ENCODE measurements at places on chromosomes 16 and 17.

GRCh38 chr17:82060001-82060380 lies 5.6 kb downstream of the DUS1L start:
- no peaks in the 10 kb centered on the region for H3K27me3 ChIP-seq
- no peak overlapping the region for H3K4me3 ChIP-seq

DNA sequence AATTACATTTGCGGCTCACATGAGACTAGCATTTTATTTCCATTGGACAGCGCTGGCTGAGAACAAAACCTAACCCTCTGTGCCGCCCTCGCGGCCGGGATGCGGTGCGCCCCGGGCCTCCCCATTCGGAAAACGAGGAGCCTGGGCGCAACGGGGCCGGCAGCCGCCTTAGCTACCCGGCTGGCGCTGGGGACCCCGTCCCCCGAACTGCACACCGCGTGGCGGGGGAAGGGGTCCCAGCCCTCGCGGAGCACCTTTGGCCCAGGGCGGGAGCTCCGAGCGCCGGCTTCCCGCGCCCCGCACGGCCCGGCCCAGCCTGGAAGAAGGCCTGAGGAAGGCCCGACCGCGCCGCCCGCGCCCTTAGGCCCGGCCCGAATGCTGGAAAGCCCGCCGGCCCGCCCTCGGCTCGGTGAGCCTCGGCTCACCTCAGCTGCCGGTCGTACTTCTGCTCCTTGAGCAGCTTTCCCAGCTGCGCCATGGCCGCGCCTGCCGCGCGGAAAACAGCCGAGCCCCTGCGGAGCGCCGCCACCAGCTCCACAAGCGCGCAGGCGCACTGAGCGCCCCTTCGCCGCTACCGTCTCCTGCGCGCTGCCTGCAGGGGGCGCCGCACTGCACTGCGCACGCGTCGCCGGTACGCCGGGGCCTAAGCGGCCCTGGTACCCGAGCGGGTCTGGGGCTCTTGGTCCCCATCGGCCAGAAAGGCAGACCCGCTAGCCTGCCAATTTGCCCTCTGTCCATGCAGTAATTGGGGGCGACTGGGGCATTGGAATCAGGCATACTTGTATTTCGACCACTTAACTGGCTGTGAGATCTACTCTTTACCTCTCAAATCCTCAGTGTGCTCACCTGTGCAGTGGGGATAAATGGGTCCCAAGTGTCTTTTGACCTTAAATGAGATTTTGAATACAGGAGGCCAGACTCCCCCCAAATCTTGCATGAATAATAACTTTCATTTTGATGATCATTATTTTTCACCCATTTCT lies at the start of gene NAE1:
NAE1 (minus strand) TSS at position 555 of the 983 bp plus-strand sequence; CDS start at position 478, 77 bp downstream.
- H3K27ac ChIP-seq = peak within 1 kb of the TSS; percentile 90
- peak within 1 kb of the TSS; percentile 66 for H3K4me3 ChIP-seq
- DNase-seq = peak; percentile 92
- H3K27me3 ChIP-seq = peaks cover 4% of the 10 kb centered on the region
- peaks cover 8% of the 10 kb centered on the region for H3K4me1 ChIP-seq
- H3K36me3 ChIP-seq = peaks cover 7% of the 10 kb centered on the region

DNA sequence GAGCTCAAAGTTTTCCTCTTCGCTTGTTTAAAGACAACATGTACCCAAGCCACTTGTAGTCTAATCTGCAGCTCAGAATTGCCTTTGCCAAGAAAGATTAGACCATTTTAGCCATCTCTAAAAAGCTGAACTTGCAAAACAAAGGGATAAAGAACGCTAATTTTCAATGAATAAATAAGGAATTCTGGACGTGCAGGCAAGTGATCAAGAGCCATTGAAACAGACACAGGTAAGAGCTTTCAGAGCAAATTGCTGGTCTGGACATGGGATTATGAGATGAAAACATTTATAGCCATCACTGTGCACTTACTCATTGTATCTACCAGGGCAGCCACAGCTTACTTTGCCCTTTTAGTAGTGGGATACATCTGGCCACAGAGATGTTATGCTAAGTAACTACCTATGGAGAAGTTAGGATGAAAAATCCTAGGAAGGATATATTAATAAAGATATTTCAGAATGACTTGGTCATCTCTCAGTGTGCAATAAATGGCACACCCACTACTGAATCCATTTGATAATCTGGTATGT lies 44.4 kb downstream of the RND2 start:
- no peak for DNase-seq
- no peaks in the 10 kb centered on the region for H3K4me1 ChIP-seq
- H3K27me3 ChIP-seq = no peaks in the 10 kb centered on the region
- H3K4me3 ChIP-seq = no peak overlapping the region
- no peak overlapping the region for H3K27ac ChIP-seq
- H3K36me3 ChIP-seq = peaks cover 3% of the 10 kb centered on the region

GRCh38 chr16:62029947-62030346 lies 6.3 kb downstream of the CDH8 start:
- DNase-seq = no peak
- no peak overlapping the region for H3K27ac ChIP-seq
- H3K4me1 ChIP-seq = no peaks in the 10 kb centered on the region
- no peaks in the 10 kb centered on the region for H3K36me3 ChIP-seq

DNA sequence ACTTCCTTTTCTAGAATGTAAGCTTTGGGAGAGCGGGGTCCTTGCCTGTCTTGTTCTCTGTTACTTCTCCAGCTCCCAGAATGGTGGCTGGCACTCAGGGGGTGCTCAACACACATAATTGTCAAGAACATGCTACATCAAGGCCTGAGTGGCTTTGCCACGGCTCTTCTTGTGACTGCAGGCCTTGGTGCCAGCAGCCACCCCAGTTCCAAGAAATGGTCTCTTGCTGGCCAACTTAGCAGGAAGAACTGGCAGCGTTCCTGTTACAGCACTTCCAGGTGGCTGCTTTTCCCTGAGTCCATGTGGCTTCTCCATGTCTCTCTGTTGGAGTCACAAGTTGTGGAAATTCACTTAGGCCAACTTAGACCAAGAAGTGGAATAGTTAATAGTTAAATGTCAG lies 36.1 kb downstream of the PRKCB start:
- no peak overlapping the region for H3K4me3 ChIP-seq
- no peaks in the 10 kb centered on the region for H3K36me3 ChIP-seq
- no peak for DNase-seq

GRCh38 chr16:66446737-66447136 lies 19.6 kb downstream of the BEAN1 start:
- no peak overlapping the region for H3K27ac ChIP-seq
- no peak for DNase-seq
- H3K4me3 ChIP-seq = no peak overlapping the region
- no peaks in the 10 kb centered on the region for H3K36me3 ChIP-seq
- H3K4me1 ChIP-seq = no peaks in the 10 kb centered on the region

DNA sequence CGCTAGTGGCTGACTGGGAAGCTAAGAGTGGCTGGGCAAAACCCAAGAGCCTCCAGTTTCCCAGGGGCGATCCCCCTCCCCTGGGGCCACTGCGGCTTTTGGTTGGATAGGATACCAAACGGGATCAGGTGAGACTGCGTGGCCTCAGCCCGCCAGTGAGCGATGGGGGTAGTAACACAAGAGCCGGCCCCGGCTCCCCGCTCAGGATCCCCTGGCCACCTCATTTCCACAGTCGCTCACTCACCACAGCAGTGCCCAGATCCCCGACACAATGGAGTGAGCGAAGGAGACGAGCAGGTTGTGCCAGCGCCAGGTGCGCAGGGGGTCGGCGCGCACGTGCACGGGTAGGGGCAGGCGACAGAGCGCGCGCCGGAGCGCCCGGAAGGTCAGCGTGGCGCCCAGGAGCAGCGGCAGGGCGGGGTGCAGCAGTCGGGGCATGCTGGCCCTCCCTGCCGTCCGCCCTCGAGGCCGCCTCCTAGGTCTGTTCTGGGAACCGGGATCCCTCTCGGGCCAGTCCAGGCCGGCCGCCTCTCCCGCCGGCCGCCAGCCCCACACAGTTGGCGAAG lies 290 bp downstream of the TLCD1 start:
- peak overlapping the region; percentile 69 for H3K27ac ChIP-seq
- DNase-seq = no peak
- peaks cover 21% of the 10 kb centered on the region for H3K36me3 ChIP-seq
- H3K4me1 ChIP-seq = peaks cover 6% of the 10 kb centered on the region
- H3K27me3 ChIP-seq = no peaks in the 10 kb centered on the region

DNA sequence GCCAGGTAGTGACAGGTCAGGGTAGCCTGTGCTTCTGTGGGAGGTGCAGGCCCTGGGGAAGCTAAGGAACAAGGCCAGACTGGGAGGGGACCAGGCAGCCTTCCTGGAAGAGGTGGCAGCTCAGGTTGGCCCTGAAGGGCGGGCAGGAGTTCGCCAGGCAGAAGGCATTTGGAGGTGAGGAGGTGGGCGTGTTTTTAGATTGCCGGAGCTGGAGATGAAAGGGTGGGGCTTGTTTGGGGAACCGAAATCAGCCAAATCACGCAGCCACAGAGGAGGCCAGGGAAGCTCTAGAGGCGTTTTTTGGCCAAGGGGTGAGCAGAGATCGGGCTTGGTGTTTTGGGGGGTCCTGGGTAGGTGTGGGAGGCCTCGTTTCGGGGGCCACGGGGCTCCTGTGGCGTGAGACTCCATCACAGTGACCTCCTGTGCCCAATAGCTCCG lies 7.6 kb downstream of the ADCY7 start:
- H3K27me3 ChIP-seq = no peaks in the 10 kb centered on the region
- no peak overlapping the region for H3K4me3 ChIP-seq
- no peaks in the 10 kb centered on the region for H3K36me3 ChIP-seq
- H3K27ac ChIP-seq = no peak overlapping the region

DNA sequence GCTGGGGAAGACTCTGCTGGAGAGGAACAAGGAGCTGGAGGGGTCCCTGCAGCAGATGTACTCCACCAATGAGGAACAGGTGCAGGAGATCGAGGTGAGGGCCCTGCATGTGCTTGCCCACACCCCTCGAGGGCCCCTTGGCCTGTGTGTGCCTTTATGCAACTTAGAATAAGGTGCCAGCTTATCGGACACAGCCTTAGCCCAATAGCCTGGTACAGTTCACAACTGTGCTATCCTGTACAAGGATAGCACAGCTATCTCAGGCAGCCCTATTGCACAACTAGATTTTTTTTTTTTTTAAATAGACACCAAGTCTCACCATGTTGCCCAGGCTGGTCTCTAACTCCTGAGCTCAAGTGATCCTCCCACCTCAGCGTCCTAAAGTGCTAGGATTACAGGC lies 12.1 kb downstream of the CDR2L start:
- no peak overlapping the region for H3K4me3 ChIP-seq
- peak overlapping the region; percentile 5 for H3K27ac ChIP-seq
- H3K36me3 ChIP-seq = peaks cover 4% of the 10 kb centered on the region
- no peaks in the 10 kb centered on the region for H3K27me3 ChIP-seq
- no peak for DNase-seq

GRCh38 chr17:81912441-81913309 lies 1.5 kb upstream of the PCYT2 start:
- H3K4me3 ChIP-seq = no peak overlapping the region
- no peaks in the 10 kb centered on the region for H3K27me3 ChIP-seq
- H3K36me3 ChIP-seq = peaks cover 15% of the 10 kb centered on the region
- peaks cover 17% of the 10 kb centered on the region for H3K4me1 ChIP-seq
- no peak for DNase-seq
- H3K27ac ChIP-seq = no peak overlapping the region

- no peak overlapping the region for H3K4me3 ChIP-seq
- H3K36me3 ChIP-seq = no peaks in the 10 kb centered on the region
- no peaks in the 10 kb centered on the region for H3K4me1 ChIP-seq
- no peak for DNase-seq
Observed at GRCh38 chr16:67697422-67698185, 21.5 kb downstream of the GFOD2 start.

GRCh38 chr17:31654936-31655335 lies 204.1 kb downstream of the COPRS start:
- no peak overlapping the region for H3K27ac ChIP-seq
- H3K36me3 ChIP-seq = no peaks in the 10 kb centered on the region
- no peak for DNase-seq

GRCh38 chr16:2296661-2297505 lies 29.0 kb upstream of the RNPS1 start:
- no peak overlapping the region for H3K27ac ChIP-seq
- H3K4me3 ChIP-seq = no peak overlapping the region
- H3K36me3 ChIP-seq = no peaks in the 10 kb centered on the region
- peak; percentile 40 for DNase-seq
- no peaks in the 10 kb centered on the region for H3K27me3 ChIP-seq

DNA sequence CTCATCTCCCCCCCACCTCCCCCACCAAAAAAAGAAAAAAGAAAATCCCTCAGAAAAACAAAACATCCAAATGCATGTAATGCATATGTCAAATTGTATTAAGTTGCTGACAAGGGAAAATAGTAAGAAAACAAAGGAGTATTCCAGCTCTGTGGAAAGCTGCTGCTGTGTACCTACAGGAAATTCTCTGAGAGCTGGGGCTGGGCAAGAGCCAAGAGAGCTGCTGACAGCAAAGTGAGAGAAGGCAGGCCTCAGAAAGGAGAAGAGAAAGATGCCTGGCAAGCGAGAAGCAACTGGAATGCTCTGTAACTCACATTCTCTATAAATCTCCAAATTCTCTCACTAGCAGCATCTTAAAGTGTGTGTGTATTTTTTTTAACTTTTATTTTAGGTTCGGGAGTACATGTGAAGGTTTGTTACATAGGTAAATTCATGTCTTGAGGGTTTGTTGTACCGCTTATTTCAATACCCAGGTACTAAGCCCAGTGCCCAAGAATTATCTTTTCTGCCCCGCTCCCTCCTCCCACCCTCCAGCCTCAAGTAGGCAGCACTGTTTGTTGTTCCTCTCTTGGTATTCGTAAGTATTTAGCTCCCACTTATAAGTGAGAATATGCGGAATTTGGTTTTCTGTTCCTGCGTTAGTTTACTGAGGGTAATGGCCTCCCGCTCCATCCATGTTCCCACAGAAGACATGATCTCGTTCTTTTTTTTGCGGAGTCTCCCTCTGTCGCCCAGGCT lies 24.4 kb downstream of the CNTROB start:
- H3K27me3 ChIP-seq = no peaks in the 10 kb centered on the region
- H3K4me1 ChIP-seq = peaks cover 14% of the 10 kb centered on the region
- DNase-seq = peak; percentile 84
- H3K4me3 ChIP-seq = no peak overlapping the region
- H3K36me3 ChIP-seq = no peaks in the 10 kb centered on the region
- H3K27ac ChIP-seq = peak overlapping the region; percentile 92

DNA sequence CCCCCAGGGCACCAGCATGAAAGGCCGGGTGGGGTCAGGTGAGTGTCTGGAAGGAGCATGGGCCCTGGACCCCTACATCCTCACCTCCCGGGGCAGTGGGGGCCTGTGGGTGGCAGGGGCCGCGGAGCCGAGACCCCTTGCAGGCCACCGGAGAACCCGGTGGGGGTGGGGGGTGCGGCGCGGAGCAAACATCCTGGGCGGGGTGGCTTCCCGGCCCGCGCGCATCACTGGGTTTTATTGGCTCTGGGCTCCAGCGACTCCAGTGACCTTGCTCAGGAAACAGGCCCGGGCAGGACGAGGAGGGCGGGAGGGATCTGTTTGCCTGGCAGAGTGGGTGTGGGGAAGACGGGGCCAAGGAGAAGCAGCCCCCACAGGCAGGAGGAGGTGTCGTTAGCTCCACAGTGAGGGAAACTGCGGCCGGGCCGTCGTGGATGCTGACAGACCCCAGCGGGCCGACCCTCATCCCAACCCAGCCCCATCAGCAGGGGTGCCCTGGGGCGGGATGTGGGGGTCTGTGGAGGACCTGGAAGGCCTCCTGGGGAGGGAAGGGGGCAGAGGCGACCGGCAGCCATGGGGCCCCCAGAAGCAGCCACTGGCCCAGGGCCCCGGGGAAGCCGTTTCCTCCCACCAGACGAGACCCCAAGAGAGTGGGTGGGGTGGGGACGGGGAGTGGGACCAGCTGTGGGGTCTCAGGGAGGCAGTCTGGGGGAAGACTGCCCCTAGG lies 10.6 kb downstream of the SSTR5 start:
- no peaks in the 10 kb centered on the region for H3K36me3 ChIP-seq
- no peak overlapping the region for H3K4me3 ChIP-seq
- no peak for DNase-seq
- H3K27ac ChIP-seq = no peak overlapping the region
- H3K4me1 ChIP-seq = no peaks in the 10 kb centered on the region

- no peak overlapping the region for H3K27ac ChIP-seq
- no peak for DNase-seq
- no peaks in the 10 kb centered on the region for H3K4me1 ChIP-seq
- no peaks in the 10 kb centered on the region for H3K36me3 ChIP-seq
- H3K27me3 ChIP-seq = no peaks in the 10 kb centered on the region
Observed at GRCh38 chr16:23014592-23014991, 134.7 kb downstream of the USP31 start.
